ENCODE measurements at places on chromosomes 13 and 19. TPM values are rescaled to one million over a fixed set of nuclear protein-coding genes. Genes with fewer than 3 reads are reported as not detected.

- no peak for DNase-seq
These were observed 789.2 kb downstream of the PCDH9 start for GRCh38 chr13:66440938-66441337.

GRCh38 chr19:54888239-54888638 lies 14.2 kb downstream of the FCAR start:
- DNase-seq, result peak; percentile 13

GRCh38 chr13:100652510-100652909 lies 22.1 kb downstream of the TMTC4 start:
- no peak for DNase-seq

DNA sequence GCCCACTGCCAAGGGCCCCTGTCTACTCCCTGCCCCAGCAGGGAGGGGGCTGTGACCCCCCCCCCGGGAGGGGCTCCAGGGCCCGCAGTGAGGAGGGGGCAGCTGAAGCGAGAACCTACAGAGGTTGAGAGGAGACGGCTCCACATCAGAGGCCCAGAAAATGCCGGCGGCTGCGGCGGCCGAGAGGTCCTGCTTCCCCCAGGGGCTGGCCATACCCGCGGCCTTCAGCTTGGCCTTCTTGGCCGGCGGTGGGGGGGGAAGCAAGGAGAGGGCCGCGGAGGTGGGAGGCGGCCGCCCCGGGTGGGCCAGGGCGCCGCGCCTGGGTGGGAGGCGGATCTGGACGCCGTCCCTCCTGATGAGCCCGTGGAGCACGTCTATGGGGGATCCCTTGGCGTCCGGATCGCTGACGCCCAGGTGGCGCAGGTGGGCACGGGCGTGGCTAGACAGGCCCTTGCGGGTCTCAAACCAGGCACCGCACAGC lies 9.2 kb upstream of the AKAP8L start:
- DNase-seq, result no peak

DNA sequence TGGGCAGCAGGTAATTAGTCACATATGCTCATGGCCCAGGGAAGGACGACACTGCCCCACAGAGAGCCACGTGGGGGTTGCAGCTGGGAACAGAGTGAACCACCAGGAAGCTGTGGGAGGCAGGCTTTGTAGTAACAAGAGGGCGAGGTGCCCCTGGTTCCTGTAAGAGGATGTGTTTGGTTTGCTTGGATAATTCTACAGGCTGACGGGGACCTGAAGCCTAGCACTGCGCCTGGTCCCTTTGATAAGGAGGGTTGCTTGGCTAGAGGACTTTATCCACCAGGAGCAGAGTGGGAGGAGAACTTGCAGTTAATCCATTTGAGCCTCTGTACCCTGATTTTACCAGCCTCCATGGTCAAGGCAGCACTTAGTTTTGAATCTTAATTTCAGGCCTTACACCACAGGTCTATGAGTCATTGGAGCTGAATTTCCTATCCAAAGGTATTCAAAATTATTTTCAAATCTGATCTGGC lies 67.4 kb upstream of the CLDN10 start:
- no peak for DNase-seq

DNA sequence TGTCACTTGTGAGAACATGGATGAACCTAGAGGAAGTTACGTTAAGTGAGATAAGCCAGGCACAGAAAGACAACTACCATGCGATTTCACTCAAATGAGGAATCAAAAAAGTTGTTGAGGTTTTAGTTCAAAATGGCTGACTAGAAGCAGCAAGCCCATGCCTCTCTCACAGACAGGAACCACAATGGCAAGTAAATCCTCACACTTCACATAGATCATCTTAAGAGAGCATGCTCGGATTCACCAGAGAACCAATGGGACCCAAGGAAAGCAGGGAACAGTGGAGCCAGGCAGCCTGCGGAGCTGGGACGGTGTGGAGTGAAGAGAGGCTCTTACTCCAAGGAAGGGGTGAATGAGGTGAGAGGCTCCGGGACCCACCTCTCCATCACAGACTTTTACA lies 581.0 kb downstream of the UQCRFS1 start:
- no peak for DNase-seq

GRCh38 chr13:99390601-99391000 lies 83.4 kb upstream of the GPR183 start:
- no peak for DNase-seq

GRCh38 chr13:108779308-108779707 lies 149.9 kb downstream of the MYO16 start:
- DNase-seq, result no peak

DNA sequence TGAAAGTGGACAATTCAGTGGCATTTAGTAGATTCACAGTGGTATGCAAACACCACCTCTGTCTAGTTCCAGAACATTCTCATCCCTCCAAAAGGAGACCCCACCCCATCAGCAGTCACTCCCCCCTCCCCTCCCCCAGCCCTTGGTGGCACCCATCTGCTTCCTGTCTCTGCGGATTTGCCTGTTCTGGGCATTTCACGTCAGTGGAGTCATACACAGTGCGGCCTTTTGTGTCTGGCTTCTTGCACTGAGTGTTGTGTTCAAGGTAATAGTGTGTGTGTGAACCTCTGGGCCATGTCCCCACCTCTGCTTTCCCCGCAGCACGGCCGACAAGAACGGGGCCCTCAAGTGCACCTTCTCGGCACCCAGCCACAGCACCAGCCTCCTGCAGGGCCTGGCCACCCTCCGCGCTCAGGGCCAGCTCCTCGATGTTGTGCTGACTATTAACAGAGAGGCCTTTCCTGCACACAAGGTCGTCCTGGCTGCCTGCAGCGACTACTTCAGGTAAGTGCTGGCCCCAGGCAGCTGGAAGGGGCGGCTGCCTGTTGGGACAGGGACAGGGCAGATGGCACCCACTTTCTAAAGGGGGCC lies 19.4 kb upstream of the CRTC1 start:
- no peak for DNase-seq

ZNF793 gene
- 7.0 TPM for total RNA-seq

GDF15 gene
- 0.62 TPM for total RNA-seq

GRIN3B gene
- not detected for total RNA-seq

FRY gene
- 55.9 TPM for total RNA-seq

SOHLH2 gene
- 4.3 TPM for total RNA-seq

All from muscle of leg (tissue), 16 donors.